ENCODE measurements at places on chromosomes 7 and 10.
A peak's percentile ranks its signal among the peaks of the same experiment; 100 is the strongest.

DNA sequence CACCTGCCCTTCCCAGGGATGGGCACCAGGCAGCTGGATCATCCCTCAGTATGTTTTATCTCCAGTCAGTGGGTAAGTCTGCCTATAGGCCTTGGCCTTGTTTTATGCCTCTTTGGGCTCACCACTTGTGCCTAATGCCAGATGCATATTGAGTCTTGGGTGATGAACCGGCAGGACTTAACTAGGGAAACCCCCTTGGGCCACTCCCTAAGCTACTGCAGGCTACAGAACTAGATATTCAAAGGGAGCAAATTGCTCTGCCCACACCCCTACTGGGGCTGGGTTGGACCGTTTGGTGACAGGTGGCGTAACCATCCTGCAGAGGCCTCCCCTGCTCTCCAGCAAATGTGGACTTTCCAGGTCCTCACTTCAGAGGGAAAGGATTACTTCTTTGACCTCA, 115.7 kb upstream of the GDF10 start:
- no peak for DNase-seq

- no peak for DNase-seq
These were observed 30.8 kb downstream of the CHCHD3 start for GRCh38 chr7:133051066-133051465.

- no peak for DNase-seq
These were observed 53.0 kb upstream of the PPP1R17 start for GRCh38 chr7:31633894-31634494.

DNA sequence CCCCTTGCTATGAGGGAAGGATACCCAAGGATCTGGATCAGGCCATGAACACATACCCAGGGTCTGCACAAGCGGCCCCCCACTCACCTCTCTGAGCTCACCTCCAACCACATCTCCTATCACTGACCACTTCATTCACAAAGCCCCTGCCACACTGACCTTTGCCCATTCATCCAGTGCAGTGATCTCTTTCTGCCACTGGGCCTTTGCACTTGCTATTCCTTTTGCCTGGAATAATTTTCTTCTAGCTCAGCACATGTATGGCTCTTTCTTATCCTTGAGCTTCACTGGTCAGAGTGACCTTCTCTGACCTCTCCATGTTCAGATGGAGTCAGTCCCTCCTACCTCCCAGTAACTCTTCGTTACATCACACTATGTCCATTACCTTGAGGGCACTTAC, 48.3 kb downstream of the ADRA2A start:
- DNase-seq, result no peak

- no peak for DNase-seq
These were observed 63.9 kb downstream of the VOPP1 start for GRCh38 chr7:55508221-55509011.

DNA sequence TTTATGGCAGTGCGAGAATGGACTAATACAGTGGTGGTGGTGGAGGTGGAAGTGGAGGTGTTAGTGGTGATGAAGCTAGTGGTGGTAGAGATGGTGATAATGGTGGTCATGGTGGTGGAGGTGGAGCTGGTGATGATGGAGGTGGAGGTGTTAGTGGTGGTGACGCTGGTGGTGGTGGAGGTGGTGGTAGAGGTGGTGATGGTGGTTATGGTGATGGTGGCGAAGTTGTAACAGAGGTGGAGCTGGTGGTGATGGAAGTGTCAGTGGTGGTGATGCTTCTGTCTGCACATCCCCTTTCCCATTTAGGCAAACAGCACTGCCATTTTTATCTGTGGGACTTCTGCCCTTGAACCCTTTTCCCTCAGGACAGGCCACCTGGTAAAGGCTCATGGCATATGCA, 7.4 kb upstream of the PTPRN2 start:
- DNase-seq, result no peak

DNA sequence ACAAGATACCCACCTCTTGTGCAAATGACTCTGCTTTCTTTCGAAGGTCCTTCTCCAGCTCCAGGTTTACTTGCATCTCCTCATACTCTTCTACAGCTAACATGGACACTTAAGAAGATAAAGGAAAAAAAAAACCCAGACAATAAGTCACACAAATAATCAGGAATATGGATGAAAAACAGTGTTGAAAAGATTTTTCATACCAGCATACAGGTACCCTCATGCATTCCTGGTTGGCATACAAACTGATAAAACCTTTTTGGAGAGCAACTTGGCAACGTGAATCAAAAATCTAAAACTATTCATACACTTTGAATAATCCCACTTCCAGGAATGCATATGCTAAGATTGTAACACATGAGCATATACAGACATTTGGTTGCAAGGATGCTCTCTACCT, 60.1 kb downstream of the SHTN1 start:
- DNase-seq, result no peak

DNA sequence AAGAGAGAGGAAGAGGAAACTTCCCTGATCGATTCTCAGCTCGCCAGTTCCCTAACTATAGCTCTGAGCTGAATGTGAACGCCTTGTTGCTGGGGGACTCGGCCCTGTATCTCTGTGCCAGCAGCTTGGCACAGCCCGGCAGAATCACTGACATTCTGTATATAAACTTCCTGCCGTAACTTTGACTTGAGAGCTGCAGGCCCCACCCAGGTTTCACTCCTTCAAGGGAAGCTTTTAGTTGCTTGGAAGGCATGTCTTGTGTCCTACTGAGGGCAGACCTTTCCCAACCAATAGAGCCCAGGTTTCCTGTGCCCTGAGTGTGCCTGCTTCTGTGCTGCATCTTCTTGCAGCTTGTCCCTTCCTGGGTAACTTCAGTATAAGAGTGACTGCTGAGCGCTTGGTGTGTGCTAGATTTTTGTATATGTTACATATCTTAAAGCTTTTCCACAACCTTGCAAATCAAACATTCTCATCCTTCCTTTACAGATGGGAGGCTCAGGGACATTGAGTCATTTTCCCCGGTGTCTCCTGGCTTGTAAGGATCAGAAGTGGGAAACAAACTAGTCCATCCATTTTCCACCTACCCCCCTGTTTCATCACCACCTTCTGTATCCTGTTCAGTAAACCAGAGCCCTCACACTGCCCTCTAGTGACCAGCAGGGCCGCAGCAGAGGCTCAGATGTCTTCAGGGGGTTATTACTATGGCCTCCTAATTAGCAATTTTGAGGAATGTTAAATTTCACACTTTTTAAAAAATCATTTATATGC, 225.2 kb upstream of the PRSS58 start:
- peak; percentile 57 for DNase-seq

DNA sequence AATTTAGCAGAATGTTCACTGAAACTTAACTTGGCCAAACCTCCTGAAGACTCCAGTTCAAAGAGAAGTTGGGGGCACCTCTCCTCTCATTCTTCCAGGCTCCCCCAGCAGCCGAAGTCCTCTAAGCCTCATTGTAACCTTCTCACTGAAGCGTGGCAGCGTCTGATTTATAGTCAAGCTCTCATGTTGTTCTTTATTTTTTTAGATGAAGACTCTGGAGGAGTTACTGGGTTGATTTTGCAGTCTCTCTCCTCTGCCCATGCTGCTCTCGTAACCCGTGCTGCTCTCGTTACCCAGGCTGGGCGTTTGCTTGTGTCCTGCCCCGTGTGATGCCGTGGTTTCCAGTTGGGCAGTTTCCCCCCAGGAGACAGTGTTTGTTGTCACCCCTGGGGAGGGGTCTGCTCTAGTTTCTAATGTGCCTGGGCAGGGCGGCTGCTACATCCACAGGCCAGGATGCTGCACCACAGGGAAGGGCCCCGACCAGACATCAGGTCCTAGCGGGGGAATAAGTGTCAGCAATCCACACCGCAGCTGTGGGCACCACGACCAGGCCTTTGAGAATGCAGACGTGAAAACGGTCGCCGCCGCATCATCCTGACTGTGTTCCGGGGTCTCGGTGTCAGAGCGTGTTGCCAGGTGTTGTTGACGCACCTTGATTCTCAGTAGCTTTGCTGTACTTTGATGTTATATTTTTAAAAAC, 65.2 kb downstream of the WDR37 start:
- DNase-seq, result no peak

DNA sequence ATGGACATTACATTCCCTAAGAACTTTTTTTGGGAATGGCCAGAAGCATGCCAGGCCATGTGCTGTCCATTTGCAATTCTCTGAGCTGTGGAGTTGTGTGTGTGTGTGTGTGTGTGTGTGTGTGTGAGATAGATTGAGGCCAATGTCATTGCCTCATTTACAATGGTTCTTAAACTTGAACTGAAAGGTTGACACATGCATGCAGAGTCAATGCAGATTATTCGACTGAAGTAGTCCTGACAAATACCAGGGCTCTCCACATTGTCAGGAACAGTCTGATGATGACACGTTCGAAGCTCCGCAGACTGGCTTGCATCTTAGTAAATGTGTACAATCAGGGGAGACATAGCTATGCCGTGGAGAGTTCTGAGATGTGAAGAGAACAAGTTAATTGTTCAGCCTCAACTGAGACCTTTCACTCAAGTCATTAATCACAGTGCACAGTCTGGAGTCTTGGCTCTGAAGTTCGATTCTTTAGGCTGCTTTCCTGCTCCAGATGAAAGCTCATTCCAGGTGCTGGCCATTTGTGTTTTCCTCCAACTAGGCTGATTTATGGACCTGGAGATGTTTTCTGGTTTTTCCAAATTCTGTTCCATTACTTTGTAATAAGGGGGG, 921.9 kb downstream of the LRMDA start:
- no peak for DNase-seq

GRCh38 chr10:26215935-26216584, 514 bp upstream of the GAD2 start:
- no peak for DNase-seq

DNA sequence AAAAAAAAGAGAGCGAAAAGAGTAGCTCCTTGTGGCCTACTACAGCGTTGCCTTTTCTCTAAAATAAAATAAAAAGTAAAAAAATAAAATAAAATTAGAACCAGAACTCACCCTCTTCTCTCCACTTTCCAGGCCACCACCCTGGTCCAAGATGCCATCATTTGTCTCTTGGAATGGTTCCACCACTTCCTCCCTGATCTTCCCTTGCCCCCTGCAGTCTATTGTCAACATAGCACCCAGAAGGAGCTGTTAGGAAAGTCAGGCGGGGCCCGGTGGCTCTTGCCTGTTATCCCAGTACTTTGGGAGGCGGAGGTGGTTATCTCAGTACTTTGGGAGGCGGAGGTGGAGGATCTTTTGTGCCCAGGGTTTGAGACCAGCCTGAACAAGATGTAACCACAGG, 7.6 kb upstream of the GRID2IP start:
- peak; percentile 13 for DNase-seq

GRCh38 chr7:102898532-102898859, 14.3 kb upstream of the LRRC17 start:
- no peak for DNase-seq

DNA sequence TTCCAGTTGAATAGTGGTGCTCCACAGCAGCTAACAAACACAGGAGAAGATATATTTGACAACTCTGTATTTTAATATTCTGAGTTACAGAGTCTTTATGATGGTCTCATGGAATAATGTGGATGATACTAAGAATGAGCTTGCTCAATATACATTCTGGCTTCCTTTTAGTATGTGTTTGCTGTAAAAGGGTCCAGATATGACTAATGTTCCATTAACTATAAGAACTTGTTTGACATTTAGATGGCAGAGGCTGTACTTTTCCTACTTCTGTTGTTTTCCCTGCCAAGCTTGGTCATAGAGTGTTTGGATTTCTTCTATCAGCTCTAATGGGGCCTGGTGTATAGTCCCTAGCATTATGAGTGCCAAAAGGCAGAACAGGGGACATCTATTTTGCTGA, 61.5 kb upstream of the GPR22 start:
- no peak for DNase-seq

GRCh38 chr7:135856356-135857144, 107.9 kb upstream of the FAM180A start:
- no peak for DNase-seq

DNA sequence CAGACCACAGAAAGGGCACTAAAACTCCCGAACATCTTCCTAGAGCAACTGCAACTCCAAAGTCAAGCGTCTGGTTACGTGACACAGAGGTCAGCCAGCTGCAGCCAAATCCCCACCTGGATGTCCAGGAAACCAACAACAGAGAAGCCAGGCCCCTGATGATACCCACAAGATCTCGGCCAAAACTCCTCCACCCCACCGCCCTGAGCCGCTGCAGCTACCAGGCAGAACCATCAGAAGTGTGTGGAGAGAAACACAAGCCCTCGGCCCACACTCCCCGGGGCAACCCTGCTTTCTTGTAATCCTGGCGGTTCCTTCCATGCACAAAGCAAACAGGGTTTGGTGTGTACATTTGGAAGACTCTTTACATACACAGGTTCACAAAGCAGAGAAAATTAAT, 8.7 kb downstream of the CHST15 start:
- DNase-seq, result no peak

DNA sequence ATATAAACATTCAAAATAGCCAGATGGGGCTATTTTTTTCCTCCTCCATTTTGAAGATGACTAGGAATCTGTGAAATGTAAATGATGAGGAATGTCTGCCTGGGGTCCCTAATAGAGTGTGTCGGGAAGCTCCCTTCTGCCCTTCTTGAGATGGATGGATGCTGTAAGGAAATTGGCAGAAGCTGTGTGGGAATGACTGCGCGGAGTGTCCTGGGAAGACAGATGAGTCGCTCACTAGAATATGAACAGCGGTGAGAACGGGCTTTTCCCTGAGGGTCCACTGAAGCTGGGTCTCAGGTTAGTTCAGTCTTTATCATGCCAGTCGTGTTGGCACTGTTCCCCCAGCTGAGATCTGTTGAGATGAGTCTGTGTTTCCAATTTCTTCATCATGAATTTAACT, 75.1 kb upstream of the PLPP4 start:
- DNase-seq, result no peak
